Fibroblast of skin of right quadriceps (primary cell): ENCODE measurements at places on chromosomes 4 and X.
A peak's percentile ranks its signal among the peaks of the same experiment; 100 is the strongest.

- DNase-seq: no peak
Observed at GRCh38 chrX:152245213-152245612, 106.8 kb upstream of the MAGEA10 start.

DNA sequence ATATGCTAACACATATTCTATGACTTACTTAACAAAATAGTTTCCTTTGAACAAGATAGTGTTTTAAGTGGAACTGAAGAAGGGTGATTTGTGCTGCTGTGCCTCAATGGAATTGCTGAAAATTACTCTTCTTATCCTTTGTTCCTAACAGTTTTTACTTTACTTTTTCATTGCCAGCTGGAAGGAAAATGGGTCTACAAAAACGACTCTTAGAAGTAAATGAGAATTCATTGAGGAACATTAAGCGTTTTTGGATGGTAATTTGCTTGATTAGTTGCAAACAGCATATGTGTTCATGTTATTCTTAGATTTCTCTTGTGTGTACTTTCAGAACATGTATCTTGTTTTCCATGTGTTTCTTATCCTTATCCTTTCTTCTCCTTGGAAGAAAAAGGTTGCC is 170.4 kb upstream of the VEGFC start:
- DNase-seq: no peak

GRCh38 chrX:133910539-133910938 is 74.9 kb downstream of the GPC3 start:
- no peak for DNase-seq

DNA sequence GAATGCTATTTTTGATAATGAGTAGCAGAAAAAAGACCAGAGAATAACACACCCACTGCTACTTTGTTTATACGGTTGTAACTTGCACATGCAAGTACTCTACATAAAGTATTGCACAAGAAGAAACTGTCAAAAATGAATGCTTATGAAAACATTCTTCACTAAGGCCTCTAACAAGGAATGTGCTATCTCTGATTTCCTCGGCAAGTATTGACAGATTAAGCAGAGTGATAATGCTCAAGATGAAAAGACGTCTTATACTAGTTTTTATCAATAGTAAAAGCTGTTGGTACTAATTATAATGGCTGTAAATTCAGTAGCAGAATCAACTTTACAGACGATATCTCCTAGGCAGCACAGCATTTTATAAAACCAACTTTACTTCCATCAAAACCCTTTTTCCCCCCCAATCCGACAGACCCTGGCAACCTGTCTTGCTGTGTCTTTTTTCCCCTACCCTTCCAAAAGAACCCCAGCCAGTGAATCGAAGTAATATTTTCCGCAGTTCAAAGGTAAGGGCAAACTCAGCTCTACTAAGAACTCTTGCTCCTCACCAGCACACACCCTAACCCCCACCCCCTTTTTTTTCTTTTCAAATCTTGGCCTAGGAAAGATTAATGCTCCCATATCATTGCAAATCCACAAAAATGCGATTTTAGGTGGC is 1.5 kb downstream of the FRYL start:
- peak; percentile 64 for DNase-seq

- no peak for DNase-seq
Observed at GRCh38 chrX:55107262-55107661, 18.4 kb downstream of the PAGE2 start.

- no peak for DNase-seq
Observed at GRCh38 chr4:42641656-42642055, 15.2 kb downstream of the ATP8A1 start.

DNA sequence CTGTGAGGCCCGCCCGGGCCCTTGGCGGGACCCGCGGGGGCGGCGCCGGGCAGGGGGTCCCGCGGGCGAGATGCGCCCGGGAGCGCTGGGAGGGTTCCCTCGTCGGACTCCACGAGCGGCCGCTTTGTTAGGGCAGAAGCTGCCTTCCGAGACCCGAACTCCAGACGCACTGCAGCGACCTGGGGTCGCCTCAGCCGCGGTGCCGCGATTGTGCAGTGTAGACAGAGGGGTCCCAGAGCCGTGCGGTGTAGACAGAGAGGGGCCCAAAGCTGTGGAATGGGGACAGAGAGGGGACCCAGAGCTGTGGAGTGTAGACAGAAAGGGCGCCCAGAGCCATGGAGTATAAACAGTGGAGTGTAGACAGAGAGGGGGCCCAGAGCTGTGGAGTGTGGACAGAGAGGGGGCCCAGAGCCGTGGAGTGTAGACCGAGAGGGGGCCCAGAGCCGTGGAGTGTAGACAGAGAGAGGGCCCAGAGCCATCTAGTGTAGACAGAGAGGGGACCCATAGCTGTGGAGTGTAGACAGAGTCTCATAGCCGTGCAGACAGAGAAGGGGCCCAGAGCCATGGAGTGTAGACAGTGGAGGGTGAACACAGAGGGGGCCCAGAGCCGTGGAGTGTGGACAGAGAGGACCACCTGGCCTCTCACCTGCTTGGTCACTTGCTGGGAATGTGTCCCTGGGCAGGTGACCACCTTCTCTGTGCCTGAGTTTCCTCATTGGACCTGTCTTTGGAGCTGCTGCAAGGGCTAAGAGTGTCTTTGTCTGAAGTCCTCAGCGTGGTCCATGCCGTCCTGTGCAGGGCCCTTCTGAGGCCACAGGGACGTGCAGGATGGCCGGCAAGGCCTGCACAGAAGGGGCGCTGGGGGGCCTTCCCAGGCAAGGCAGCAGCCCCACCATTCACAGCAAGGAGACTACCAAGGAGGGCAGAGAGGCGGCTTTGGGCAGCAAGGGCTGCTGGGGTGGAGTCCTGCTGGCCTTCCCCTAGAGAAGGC is 875 bp downstream of the RGS12 start:
- no peak for DNase-seq

GRCh38 chrX:22758807-22759481 is 240.8 kb upstream of the DDX53 start:
- no peak for DNase-seq

GRCh38 chr4:185682236-185682635 is 129.8 kb downstream of the SORBS2 start:
- peak; percentile 58 for DNase-seq

GRCh38 chr4:155761916-155762315 is 3.1 kb downstream of the GUCY1B1 start:
- DNase-seq: no peak

DNA sequence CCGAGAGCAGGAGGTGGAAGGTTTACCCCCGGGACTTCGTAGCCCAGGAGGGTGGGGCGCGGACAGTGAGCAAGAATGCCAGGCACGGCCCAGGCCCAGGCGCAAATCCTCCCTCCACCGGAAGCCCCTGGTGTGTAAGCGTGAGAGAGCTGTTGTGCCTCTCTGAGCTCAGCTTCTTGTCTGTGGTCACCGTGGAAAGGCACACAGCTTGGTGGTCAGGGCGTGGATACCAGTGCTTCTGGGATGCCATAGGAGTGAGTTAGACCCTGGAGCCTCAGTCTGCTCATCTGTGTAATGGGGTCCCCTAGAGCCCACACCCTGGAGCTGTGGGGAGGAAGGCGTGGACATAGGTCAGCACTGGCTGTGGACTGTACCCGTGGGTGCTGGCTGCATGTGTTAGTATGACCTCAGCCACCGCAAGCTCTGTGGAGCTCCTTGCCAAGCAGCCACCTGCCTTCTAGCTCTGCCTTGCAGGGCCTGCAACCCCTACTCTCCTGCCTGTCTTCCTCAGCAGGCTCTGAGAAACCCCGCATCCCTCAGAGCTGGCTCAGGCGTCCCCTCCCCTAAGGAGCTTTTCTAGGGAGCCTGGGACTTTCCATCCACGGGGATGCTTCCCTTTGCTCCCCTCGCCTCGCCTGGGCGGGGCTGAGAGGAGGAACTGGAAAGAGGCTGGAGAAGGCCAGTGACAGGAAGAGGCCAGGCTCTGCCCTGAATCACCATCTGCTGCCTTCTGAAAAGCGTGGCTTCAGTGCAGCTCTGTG is 28.0 kb upstream of the AFAP1 start:
- no peak for DNase-seq

DNA sequence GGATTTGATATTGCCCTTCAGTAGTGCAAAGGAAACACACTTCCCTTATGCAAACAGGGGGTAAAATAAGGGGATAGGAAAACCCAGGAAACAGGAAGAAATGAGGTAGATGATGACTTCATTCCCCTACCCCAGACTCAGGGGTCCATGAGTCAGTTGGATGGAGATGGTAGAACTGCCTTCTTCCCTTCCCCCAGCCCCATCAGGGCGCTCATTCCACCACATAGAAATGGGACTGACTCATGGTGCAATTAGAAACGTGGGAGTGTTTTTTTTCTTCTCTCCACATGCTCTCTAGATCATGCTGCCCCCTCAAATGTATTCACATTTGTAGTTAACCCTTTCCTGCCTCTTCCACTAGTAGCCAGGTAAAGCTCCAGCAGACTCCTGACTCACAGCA is 23.1 kb upstream of the ARMCX2 start:
- DNase-seq: peak; percentile 88

DNA sequence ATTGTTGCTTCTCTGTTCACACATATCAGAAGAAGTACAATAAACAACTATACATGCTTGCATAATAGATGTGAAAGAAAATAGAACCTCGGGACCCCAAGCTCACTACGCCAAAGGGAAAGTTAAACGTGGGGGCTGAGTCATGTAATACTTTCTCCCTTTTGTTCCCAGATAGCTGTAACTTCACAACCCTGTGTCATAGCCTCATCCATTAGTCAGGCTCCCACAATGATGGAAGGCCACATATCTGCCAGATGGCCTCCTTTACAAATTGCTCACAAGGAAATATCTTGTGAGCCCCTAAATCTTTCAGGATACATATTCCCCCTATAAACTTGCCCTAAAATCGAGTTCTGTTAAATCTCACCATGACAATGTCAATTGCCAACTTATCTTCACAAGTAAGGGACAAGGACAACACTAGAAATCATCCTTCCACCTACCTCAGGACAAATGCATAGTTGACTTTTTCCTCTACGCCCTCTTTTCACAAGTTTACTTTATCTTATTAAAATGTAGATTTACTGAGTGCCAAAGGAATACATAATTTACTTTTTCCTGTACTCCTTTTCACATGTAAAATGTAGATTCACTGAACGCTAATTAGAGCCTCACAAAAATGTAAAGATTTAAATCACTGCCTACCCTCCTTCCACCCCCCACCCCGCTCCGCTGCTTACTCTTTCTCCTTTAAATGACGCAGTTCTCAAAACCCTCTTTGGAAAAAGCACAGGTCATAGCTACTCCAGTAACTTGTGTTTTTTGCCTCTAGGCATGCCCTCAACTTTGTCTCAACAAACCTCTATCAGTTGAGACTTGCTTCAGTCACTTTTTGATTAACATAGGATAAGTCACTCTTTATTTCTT is 477.1 kb downstream of the DTHD1 start:
- DNase-seq: peak; percentile 0

DNA sequence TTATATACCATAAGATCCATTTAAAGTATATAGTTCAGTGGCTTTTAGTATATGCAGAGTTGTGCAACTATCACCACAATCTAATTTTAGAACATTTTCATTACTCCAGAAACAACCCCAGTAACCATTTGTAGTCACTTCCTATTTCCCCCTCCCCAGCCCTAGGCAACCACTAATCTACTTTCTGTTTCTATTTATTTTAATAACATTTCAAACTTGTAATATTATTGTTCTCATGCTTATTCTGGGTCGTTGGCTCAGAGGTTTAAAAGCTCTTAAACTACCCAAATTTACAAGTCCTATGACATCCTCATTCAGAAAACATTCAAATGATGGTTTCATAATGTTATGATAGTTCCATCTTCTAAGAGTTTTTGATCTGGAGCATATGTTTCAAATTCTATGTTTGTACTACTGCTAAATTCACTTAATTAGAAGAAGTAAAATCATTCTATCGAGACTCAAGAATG is 18.4 kb downstream of the XIAP start:
- DNase-seq: peak; percentile 58

GRCh38 chr4:10315638-10316037 is 141.6 kb downstream of the ZNF518B start:
- no peak for DNase-seq

- peak; percentile 45 for DNase-seq
Observed at GRCh38 chr4:93776386-93777080, 52.0 kb upstream of the ATOH1 start.

DNA sequence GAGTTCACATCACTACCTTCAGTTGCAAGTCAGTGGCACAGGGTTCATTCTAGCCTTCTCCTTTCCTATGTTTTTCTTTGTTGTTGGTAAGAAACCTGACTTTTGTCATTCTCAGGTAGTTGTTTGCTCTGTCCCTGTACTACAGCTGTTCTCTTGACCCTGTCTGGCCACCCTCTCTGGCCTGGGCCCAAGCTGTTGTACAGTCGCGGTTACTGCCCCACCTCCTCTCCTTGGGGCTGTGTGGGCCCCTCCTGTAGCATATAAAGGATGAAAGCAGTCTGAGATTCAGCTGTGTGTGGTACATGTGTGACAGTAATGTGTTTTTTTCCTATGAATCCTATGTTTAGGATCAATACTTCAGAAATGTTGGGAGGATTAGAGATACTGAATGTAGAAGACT is 12.5 kb downstream of the MOB1B start:
- no peak for DNase-seq

- peak; percentile 35 for DNase-seq
Observed at GRCh38 chrX:151151665-151152267, 24.6 kb upstream of the GPR50 start.

GRCh38 chrX:39409246-39409917 is 608.1 kb downstream of the MID1IP1 start:
- no peak for DNase-seq

DNA sequence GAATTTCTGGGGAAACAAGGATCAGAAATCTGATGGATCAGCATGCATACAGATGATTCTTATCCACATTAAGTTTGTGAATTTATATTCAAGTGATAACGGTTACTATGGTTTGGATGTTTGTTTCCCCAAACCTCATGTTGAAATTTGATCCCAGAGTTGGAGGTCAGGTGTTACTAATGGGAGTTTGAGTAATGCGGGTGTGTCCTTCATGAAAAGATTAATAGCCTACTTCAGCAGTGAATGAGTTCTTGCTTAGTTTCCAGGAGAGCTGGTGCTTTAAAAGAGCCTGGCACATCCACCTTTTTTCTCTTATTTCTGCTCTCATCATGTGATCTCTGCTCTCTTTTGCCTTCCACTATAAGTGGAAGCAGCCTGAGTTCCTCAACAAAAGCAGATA is 712.4 kb downstream of the IL1RAPL1 start:
- no peak for DNase-seq

- no peak for DNase-seq
Observed at GRCh38 chr4:71300964-71301363, 37.9 kb upstream of the SLC4A4 start.

- DNase-seq: peak; percentile 95
Observed at GRCh38 chr4:10611673-10612072, 72.9 kb downstream of the CLNK start.

GRCh38 chrX:49282647-49283011 is 13.0 kb downstream of the PPP1R3F start:
- DNase-seq: peak; percentile 24

DNA sequence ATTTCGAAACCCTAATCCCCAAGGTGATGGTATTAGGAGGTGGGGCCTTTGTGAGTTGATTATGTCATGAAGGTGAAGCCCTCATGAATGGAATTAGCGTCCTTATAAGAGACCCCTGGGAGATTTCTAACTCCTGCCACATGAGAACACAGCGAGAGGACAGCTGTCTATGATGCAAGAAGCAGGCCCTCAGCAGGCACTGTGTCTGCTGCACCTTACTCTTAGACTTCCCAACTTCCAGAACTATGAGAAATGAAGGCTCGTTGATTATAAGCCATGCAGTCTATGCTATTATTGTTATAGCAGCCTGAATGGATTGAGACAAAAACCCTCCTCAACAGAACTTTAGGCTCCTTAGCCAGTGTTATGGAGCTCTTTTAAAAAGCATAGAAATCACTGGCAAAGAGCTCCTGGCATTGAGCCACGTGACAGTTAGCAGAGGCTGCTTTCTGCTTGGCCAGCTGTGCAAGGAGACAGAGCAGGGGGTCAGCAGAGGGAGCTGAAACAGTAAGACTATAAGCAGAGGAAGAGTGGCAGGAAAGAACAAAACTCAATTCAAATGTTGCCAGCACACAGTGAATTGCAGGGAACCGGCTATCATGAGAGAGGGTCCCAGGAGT is 219.2 kb upstream of the FAT1 start:
- DNase-seq: peak; percentile 47
